Aorta (tissue), 5 donors: ENCODE measurements at places on chromosomes 7 and 10. TPM values are rescaled to one million over a fixed set of nuclear protein-coding genes. Genes with fewer than 3 reads are reported as not detected.
A peak's percentile ranks its signal among the peaks of the same experiment; 100 is the strongest.

DNA sequence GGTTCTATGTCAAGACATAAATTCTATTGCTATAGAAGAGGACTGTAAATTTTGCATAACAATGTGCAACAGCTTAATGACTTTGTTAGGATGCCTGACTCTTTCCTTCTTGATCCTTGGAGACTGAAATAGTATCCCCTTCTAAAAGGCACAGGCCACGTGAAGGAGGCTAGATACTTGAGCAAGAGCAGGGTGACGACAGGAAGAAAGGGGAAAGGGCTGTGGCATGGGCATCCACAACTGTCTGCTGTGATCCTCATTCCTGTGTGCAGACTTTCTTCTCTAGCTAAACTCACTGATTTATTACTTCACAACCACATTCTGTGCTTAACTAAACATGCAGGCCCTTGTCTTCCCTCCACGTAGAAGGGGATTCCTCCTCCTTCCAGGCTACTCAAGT is 1111.8 kb upstream of the C7orf33 start:
- no peaks in the 10 kb centered on the region for H3K36me3 ChIP-seq
- H3K4me3 ChIP-seq, result no peak overlapping the region
- DNase-seq, result no peak

DNA sequence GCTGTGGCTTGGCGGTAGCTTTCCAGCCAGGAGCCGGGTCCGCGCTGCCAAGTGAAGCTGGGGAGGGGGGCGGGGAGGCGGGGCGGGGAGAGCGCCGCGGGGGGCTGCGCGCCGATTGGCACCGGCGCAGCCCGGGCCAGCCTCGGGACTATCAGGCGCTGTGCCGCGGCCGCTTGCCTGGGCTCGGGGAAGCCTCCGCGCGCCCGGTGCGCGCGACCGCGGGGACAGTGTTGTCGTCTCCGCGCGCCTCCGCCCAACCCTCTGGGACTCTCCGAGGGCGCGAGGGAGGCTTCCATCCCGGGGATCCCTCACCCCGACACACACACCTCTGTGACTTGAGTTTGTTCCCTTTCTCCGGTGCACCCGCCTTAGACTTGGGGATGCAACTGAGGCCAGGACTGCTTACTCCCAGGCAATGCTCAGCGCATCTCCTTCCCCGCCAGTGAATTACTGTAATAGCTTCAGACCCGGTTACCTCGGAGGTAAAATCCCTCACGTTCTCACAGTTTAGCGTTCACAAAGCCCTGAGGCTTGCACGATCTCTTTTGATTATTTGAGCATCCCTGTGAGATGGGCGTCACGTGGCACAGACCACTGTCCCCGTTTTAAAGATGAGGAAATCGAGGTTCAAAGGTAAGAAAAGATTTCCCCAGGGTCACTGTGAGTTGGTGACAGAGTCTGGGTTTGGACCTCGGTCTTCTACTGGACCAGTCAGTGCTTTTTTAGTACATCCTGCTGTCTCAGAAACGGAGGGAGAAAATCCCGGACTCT is at the start of gene NKX1-2:
TSS of gene NKX1-2 (minus strand) at position 24 of the 771 bp plus-strand sequence. CDS start 92 bp downstream, outside the sequence.
- H3K36me3 ChIP-seq, result no peaks in the 10 kb centered on the region
- H3K4me1 ChIP-seq, result no peaks in the 10 kb centered on the region
- no peak within 1 kb of the TSS for H3K27ac ChIP-seq
- peaks cover 2% of the 10 kb centered on the region for H3K27me3 ChIP-seq

DNA sequence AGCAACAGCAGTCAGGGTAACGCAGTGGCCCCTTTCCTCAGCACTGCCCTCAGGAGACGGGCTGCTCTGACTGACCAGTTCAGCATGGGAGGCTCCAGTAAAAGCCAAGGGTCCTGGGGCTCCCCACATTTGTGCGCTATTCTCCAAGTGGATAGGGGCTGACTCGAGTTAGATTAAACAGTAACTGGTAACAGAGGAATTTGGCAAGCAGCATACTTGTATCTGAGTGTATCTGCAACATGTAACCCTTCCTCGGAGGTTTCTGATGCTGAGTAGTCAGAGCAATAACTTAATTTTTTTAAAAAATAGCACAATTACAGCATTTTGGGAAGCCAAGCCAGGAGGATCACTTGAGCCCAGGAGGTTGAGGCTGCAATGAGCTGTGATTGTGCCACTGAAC is 22.8 kb downstream of the SORBS1 start:
- peaks cover 11% of the 10 kb centered on the region for H3K4me1 ChIP-seq
- no peak overlapping the region for H3K4me3 ChIP-seq
- no peak for DNase-seq
- H3K27ac ChIP-seq, result no peak overlapping the region
- no peaks in the 10 kb centered on the region for H3K27me3 ChIP-seq
- peaks cover 1% of the 10 kb centered on the region for H3K36me3 ChIP-seq

- no peak for DNase-seq
- no peak overlapping the region for H3K4me3 ChIP-seq
- H3K27ac ChIP-seq, result no peak overlapping the region
Observed at GRCh38 chr7:129089521-129090212, 34.8 kb upstream of the TNPO3 start.

GRCh38 chr10:31830887-31831286 is 97.7 kb downstream of the ARHGAP12 start:
- no peak for DNase-seq
- no peak overlapping the region for H3K4me3 ChIP-seq
- no peaks in the 10 kb centered on the region for H3K27me3 ChIP-seq

ANKRD7 gene
- total RNA-seq, result not detected

GRCh38 chr7:55878691-55879090 is 8.6 kb upstream of the ZNF713 start:
- no peaks in the 10 kb centered on the region for H3K36me3 ChIP-seq
- H3K4me1 ChIP-seq, result no peaks in the 10 kb centered on the region
- H3K27me3 ChIP-seq, result no peaks in the 10 kb centered on the region
- no peak overlapping the region for H3K4me3 ChIP-seq
- DNase-seq, result no peak

- no peak overlapping the region for H3K4me3 ChIP-seq
- H3K36me3 ChIP-seq, result no peaks in the 10 kb centered on the region
- H3K27me3 ChIP-seq, result no peaks in the 10 kb centered on the region
- H3K27ac ChIP-seq, result no peak overlapping the region
Observed at GRCh38 chr7:74344132-74344496, 54.9 kb downstream of the CLIP2 start.

DNA sequence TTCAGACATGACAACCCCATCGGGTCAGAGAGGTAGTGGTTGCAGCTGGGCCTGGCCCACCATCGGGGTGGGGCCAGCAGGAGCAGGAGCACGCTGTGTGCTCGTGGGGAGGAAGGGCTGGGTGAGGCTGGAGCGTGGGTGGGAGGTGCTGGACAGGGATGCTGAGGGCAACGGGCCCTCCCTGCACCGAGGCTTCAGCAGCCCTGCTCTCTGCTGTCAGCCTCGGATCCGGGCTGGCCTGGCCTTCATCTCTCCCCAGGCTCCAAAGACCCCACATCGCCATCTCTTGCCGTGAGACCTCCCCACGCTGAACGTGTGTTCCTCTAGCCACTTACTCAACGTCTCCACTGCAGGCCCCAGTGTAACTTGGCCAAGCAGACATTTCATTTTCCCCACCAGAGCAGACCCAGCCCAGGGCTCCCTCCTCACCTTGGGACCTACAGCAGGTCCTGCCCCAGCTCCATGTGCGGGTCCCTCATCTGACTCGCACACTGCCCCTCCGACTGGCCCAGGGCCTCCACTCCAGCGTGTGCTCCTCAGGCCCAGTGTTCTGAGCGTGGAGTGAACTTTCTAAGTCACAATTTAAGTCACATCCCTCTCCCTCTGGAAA is 462.4 kb downstream of the DNAJB6 start:
- no peaks in the 10 kb centered on the region for H3K36me3 ChIP-seq
- DNase-seq, result peak; percentile 59
- H3K27ac ChIP-seq, result no peak overlapping the region

DNA sequence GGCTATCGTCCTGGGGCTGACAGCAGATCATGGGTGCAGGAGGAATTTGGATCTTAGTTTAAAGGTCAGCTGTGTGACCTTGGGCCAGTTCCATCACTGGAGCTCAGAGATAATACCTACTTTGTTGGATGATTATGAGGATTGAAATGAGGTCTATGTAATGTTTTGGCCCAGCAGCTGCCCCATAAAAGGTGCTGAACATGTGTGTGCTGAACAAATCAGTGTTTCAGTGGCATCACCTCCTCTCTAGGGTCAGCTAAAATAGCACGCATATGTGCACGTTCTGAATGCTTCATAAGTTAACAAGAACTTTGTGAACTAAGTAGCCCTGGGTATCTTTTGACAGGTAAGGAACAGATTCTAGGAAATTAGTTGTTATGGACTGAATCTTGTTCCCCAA is 84.8 kb upstream of the LRRC18 start:
- no peaks in the 10 kb centered on the region for H3K27me3 ChIP-seq
- no peaks in the 10 kb centered on the region for H3K36me3 ChIP-seq
- no peaks in the 10 kb centered on the region for H3K4me1 ChIP-seq
- no peak overlapping the region for H3K4me3 ChIP-seq
- peak overlapping the region; percentile 71 for H3K27ac ChIP-seq
- no peak for DNase-seq

- H3K4me3 ChIP-seq, result no peak overlapping the region
- no peak for DNase-seq
- H3K4me1 ChIP-seq, result no peaks in the 10 kb centered on the region
Observed at GRCh38 chr7:125833839-125834238, 904.2 kb upstream of the POT1 start.

DNA sequence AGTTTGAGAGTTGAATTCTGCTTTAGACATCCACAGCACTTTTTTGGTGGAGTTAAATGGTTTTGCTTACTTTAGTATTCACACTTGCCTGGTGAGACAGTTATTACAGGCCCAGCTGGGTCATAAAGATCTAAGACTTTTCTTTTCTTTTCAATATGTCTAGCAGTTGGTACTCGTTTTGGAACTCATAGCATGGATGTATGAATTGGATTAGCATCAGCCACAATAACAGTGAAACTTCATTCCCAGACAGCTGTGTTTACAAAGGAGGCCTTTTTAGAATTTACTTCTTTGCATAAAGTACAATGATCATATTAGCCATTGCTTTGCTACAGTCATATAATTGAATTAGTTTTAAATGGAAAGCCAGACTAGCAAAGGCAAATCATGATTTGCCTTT is 168.4 kb upstream of the DKK1 start:
- H3K36me3 ChIP-seq, result no peaks in the 10 kb centered on the region
- no peaks in the 10 kb centered on the region for H3K4me1 ChIP-seq
- no peaks in the 10 kb centered on the region for H3K27me3 ChIP-seq
- H3K27ac ChIP-seq, result no peak overlapping the region
- H3K4me3 ChIP-seq, result no peak overlapping the region
- DNase-seq, result no peak

DNA sequence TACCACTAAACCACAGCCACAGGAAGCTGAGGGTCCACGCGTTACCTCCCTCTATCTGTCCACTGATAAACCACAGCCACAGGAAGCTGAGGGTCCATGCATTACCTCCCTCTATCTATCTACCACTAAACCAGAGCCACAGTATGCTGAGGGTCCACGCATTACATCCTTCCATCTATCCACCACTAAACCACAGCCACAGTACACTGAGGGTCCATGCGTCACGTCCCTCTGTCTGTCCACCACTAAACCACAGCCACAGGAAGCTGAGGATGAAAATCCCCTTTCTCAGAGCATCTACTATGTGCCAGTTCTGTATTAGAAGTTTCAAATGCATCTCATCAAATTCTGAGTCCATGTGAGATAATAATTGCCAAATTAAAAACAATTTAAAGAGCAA is 589.3 kb downstream of the DNAJB6 start:
- no peaks in the 10 kb centered on the region for H3K36me3 ChIP-seq
- H3K4me1 ChIP-seq, result no peaks in the 10 kb centered on the region
- H3K4me3 ChIP-seq, result no peak overlapping the region
- DNase-seq, result no peak
- no peak overlapping the region for H3K27ac ChIP-seq
- H3K27me3 ChIP-seq, result no peaks in the 10 kb centered on the region

DNA sequence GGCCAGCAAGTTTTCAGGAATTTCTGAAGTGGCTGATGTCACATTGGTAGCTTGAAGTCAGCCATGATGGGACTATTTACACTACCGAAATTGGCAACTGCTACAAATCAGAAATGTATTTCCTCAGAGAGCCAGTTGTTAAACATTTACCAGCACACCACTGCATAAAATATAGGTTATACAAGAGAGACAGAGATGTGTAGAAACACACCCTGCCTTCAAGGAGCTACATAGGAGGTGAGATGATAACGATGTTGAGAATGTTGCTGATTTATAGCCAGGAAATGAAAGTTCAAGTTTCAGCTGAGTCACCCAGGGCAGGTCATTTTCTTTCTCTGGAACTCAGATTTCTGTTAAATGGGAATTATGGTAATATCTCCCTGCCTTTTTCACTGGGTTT is 46.0 kb upstream of the TCF7L2 start:
- H3K27ac ChIP-seq, result no peak overlapping the region
- no peak overlapping the region for H3K4me3 ChIP-seq
- no peaks in the 10 kb centered on the region for H3K36me3 ChIP-seq
- no peaks in the 10 kb centered on the region for H3K27me3 ChIP-seq
- DNase-seq, result no peak

DNA sequence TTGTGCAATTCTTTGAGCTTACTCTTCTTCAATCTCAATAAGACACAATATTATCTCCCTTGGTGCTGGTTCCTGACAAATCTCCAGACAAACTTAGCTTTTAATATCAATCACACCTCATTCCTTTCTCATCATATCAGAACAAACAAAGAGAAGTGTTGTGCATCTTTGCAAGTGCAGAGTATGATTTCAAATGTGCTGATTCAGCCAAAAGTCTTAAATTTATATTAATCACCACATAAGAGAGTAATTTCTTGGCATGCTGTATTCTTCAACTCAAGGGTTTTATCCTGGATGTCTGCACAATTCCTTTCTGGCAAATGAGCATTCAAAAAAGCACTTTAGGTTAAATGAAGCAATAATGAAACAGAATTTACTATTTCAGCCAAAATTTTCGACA is 877.8 kb downstream of the ANKRD7 start:
- H3K4me1 ChIP-seq, result no peaks in the 10 kb centered on the region
- DNase-seq, result no peak
- no peaks in the 10 kb centered on the region for H3K36me3 ChIP-seq

GRCh38 chr7:50349399-50349798 is 44.9 kb downstream of the IKZF1 start:
- H3K4me3 ChIP-seq, result no peak overlapping the region
- H3K27ac ChIP-seq, result no peak overlapping the region
- no peaks in the 10 kb centered on the region for H3K36me3 ChIP-seq
- DNase-seq, result no peak
- H3K27me3 ChIP-seq, result no peaks in the 10 kb centered on the region
- H3K4me1 ChIP-seq, result no peaks in the 10 kb centered on the region

GRCh38 chr10:13717936-13718772 is 131.4 kb downstream of the PRPF18 start:
- H3K27ac ChIP-seq, result peak overlapping the region; percentile 83
- no peaks in the 10 kb centered on the region for H3K4me1 ChIP-seq
- no peaks in the 10 kb centered on the region for H3K27me3 ChIP-seq
- H3K4me3 ChIP-seq, result no peak overlapping the region

DNA sequence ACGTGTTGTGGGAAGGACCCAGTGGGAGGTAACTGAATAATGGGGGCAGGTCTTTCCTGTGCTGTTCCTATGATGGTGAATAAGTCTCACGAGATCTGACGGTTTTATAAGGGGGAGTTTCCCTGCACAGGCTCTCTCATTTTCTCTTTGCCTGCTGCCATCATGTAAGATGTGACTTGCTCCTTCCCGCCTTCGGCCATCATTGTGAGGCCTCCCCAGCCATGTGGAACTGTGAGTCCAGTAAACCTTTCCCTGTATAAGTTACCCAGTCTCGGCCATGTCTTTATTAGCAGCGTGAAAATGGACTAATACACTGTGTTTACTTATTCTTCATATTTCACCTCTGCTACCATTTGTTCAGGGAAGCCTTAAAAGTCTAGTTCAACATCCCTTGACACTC is 2.2 kb upstream of the DNAAF5 start:
- H3K27ac ChIP-seq, result no peak overlapping the region
- H3K4me3 ChIP-seq, result no peak overlapping the region
- H3K4me1 ChIP-seq, result no peaks in the 10 kb centered on the region
- DNase-seq, result no peak
- no peaks in the 10 kb centered on the region for H3K27me3 ChIP-seq

SORCS1 gene
- total RNA-seq, result 3.8 TPM
